GM06990 (cell line): ENCODE measurements at places on chromosomes 2 and 18.

DNA sequence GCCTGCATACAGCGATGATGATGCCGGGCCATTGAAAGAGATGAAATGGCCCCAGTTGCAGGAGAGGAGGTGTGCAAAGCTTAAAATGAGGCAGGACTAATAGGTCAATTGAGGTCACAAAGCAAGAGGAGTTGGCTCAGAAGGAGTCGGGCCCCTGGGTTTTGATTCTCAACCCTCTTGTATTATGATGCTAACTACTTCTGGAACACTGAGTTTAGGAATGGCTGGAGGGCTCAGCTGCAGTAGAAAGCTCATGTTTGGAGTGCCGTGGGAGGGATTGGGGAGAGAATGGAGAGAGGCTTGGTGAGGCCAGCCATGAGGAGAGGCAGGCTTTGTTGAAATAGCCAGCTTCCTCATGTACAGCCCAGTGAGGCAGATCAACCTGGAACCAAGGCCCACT lies 4.8 kb downstream of the TNP1 start:
- DNase-seq: no peak

- DNase-seq: no peak
Measured at GRCh38 chr2:8344144-8345097, 337.4 kb upstream of the ID2 start.

DNA sequence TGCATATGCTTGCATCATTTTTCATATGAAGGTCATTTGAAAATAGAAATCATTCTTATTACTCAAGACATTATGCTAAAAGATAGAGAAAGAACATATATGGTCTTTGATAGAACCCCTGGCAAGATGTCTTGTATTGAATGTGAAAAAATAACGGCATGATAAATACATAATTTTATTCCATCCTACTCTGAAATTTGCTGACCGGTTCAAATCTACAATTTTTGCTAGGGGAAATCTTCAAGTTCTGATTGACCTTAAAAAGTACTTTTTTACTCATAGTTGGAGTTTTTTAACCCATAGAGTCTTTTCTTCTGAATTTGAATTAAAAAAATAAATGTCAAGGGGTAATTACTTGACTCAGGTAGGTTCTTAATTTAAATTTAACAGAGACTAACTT lies 920.8 kb downstream of the ERBB4 start:
- DNase-seq: no peak

DNA sequence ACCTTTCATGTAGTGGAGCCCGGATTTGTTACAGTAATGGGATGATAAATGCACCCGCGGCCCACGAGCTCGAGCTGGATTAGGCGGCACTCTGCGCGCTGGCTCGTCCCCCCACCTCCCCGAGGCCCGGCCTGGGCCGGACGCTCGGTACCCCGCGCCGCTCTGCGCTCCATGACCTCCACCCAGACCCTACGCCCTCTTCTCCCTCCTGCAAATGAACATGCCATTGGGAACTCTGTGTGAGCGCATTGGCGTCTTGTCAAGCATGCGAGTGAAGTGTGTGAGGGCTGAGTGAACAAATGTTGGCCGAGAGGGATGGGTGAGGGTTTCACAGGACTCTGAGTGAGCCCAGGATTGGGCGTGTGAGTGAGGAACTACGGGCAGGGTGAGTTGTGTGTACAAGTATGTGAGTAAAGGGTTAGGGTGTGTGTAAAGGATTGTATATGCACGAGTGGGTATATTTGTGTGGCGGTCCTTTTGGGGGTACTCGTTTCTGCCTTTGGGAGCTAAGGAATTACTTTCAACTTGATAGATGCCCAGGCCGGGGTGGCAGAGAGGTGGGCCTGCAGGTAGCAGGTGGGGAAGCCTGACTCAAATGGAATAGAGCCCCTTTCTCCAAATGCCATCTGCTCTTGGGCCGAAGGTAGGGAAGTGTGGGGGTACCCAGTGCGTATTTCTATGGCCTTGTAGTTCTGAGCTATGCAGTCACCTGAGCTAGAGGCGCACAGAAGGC lies 2.9 kb upstream of the EN1 start:
- DNase-seq: no peak

- DNase-seq: peak; percentile 57
Measured at GRCh38 chr2:172085460-172086159, at the start of gene DLX1. Gene DLX1, plus strand, starts transcription at chr2:172085507. Its CDS starts 171 bp downstream, at chr2:172085678.
